ENCODE measurements at places on chromosomes 1 and 21.

GRCh38 chr1:173249349-173249748 lies 42.2 kb upstream of the TNFSF4 start:
- no peak for DNase-seq

GRCh38 chr21:41168391-41169257 lies 664 bp downstream of the BACE2 start:
- DNase-seq: peak; percentile 42

DNA sequence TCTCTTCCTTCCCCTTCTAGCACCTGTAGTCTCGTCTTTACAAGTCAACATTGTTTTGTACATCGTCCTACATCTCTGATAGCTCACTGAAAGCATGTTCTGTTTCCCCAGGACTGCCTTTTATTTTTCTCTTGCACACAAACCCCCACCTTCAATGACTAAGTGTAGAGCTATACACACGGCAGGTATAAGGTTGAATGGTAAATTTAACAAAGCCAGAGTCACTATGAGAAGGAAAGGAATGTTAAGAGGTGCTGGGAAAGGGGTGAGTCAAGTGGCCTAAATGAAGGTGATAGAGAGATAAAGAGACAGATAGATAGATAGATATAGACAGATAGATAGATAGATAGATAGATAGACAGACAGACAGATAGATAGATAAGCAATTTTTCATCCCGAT lies 134.3 kb upstream of the ATP1B1 start:
- DNase-seq: no peak

DNA sequence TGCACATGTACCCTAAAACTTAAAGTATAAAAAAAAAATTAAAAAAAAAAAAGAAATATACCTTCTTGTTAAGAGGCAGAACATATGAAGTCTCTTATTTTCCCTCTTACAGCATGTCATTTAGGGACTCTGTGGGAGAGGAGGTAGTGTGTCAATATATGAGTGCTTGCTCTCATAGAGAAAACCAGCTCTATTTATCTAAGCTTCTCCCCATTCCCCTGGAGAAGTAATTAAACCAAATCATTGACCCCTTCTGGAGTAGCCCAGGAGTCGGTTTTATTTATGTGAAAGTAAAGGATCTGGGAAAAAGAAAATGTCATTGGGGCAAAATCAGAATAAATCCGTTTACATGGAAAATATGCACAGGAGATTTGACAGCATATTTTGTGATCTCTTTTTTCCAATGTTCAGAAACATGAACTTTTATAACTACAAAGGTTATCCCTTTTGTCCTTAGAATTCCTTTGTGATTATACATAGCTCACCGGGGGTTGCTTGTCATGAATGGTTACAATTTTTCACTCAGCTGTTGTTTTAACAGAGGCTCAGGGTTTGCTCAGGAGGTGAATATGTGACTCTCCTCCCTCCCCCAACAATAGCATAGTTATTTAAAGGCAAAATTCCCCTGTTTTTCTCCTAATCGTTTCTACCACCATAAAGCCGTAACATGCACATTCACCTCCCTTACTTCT lies 114.5 kb upstream of the C1orf21 start:
- no peak for DNase-seq

GRCh38 chr1:33120436-33121231 lies 39.7 kb downstream of the AZIN2 start:
- DNase-seq: peak; percentile 71

DNA sequence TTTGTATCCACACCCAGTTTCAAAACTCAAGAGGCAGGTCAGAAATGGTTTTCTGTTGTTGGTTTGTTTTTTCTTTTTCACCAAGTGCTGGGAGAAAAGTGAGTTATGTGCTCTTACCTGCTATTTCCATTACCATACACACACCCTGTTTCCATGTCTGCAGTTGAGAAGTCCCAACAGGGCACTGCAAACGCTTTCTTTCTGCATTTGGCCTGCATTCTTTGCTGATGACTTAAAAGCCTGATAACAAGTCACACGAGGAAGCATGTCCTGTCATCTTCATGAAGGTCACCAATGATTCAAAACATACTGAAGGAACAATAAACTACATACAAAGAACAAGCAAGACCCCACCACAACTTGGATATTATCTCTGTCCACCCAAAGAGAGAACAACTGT lies 24.8 kb upstream of the KCNE1 start:
- DNase-seq: no peak

DNA sequence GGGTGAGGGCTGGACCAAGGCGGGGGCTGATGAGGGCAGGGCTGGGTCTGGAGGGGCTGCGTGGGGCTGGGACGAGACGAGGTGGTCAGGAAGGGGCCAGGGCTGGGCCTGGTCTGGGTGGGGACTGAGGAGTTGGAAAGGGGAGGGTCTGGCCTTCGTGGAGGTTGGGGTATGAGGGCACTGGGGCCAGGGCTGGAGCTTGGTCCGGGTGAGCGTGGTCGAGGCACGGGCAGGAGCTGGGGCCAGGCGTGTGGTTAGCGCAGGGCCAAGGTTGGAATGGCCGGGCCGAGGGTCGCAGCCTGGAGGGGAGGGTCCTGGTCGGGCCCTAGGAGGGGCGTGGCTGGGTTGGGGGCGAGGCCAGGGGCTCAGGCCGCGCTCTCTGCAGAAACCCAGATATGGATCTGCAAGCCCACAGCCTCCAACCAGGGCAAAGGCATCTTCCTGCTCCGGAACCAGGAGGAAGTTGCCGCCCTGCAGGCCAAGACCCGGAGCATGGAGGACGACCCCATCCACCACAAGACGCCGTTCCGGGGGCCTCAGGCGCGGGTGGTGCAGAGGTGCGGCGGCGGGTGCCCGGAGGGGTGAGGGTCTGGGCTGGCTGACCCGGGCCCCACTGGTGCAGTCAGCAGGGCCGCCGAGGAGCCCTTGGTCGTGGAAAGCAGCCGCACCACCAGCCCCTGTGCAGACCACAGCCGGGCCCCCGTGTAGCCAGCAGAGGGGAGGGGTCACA lies 9.0 kb downstream of the TTLL10 start:
- no peak for DNase-seq

- DNase-seq: no peak
Measured at GRCh38 chr1:203379825-203380224, 28.9 kb upstream of the FMOD start.

DNA sequence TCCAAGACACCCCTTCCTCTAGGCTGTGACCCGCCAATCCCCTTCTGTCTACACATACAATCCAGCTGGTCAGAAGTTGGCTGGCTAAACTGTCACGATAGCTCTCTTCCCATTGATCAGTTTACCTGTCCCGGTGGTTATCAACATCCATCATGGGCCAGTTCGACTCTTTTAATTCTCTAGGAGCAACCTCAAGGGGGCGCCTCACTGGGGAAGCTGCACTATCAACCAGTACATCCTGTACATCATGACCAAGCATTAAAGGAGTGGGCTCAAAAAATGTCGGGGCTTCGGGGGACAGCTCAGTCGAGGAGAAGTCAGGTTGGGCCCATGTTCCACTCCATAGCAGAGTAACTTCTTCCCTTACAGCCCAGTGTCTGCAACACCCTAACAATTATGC lies 53.2 kb upstream of the B3GALNT2 start:
- no peak for DNase-seq

DNA sequence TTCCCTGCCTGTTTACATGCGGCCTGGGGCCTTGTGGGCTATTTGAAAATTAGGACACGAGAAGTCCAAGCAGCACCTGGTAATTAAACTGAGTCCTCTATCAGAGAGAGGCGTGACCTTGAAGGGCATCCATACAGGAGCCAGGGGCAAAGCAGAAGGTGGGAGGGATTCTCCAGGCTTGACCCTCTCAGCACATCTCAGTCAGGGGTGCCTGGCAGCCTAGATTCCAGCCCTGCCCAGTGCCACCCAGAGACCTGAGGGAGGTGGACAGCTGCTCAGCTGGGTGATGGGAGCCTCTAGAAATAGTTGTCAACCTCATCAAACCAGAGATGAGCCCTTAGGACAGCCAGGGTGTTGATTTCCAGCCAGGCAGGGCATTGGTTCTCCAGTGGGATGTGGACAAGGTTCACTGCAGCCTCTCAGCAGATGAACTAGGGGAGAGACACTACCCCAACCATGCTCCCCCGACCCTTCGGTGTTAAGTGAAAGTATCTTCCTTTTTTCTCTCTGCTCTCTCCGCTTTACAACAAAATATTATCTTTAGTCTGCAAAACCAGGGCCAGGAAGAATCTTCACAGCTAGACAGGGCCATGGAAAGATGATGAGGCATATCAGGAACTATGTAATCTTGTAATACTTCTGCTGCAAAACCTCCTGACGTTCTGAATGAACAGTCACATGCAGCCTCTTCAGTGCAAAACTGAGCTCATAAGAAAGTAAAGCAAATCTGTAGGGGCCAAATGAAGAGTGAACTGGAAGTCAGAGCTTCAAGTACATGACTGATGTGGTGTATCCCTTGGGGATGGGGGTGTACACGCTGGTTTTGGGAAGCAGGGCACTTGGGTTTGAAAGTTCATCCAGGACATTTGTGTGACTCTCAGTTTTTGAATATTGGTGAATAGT lies 35.9 kb upstream of the ATP5PO start:
- no peak for DNase-seq

GRCh38 chr1:75265792-75266191 lies 131.6 kb downstream of the LHX8 start:
- DNase-seq: peak; percentile 10

DNA sequence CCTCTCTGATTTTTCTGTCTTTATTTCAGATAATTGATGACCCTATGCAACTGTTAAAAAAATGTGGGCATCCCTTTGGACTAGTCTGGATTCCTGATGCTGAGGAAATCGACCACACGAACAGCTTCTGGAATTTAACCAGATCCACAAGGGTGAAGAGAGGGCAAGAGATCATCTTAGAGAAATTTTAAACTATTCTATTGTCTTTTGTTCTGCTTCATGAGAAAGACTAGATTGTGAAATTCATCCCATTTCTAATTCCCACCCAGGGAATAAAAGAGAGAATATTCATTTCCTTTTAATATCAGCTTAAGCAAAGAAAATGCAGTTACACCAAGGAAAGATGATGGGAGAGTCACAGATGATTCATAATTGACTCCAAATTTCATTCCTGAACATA lies 71.8 kb downstream of the DUSP10 start:
- no peak for DNase-seq

DNA sequence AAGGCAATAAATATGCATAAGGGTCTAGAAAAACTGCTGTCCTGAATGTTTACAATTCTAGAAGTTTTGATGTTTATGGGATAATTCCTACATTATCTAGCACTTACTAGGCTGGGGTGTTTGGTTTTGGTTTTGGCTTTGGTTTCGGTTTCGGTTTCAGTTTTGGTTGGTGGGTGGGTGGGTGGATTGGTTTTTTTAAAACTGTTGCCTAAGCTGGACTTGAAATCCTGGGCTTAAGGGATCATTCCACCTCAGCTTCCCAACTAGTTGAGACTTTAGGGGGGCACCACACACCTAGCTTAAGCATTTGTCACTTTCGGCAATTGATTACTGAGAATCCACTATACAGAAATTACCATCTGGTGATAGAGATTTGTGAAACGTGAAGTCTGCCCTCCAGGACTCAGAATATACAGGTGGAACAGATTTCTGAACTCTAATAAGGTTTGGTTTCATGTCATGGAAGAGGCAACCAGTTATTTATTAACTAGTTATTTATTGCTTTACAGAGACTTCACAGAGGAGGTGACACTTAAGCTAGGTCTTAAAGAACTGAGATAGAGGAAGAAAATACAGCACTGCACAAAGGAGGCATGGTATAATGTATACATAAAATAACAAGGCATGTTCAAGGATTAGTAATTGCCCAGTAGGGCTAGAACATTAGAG lies 69.6 kb downstream of the PIK3R3 start:
- DNase-seq: no peak

DNA sequence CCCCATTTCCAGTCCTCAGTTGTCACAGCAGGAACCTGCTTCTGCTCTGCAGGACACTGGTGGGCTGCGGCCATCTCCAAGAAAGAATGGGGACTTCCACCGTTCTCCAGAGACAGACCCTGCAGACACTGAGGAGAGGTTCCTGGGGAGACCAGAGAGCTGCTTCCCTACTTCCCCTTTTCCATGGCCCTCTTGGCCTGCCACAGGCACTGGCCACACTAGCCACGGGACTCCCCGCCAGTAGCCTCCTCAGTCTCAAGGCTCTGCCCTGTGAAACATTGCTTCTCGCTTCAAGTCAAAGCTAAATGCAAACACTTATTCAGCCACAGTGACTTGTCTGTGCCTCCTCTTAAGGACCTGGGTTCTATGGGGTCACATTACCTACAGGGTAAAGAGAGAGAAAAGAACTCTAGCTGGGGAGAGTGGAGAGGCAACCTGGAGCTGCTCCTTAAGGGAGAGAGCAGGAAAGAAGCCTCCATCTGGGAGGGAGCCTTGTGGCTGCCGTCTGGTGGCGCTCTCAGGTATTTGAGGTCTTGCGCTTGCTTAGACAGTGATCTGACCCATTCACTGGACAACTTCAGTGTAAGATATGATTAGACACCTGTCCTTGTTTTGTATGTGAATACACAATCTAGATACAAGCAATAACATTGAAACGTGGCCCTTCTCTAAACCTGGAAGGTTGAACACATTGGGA lies 5.4 kb upstream of the SLAMF8 start:
- no peak for DNase-seq

GRCh38 chr1:230400007-230400344 lies 26.2 kb downstream of the PGBD5 start:
- no peak for DNase-seq

- no peak for DNase-seq
Measured at GRCh38 chr21:41152147-41152546, 15.8 kb upstream of the BACE2 start.

Data from RWPE1 (cell line).